ENCODE measurements at places on chromosomes 4 and X.

GRCh38 chr4:130257271-130257670 lies 1161.3 kb downstream of the C4orf33 start:
- no peak for DNase-seq

- no peak for DNase-seq
Observed at GRCh38 chrX:145792281-145792680, 25.3 kb upstream of the SLITRK2 start.

- DNase-seq, result no peak
Observed at GRCh38 chrX:139201924-139202323, 328.6 kb upstream of the F9 start.

- no peak for DNase-seq
Observed at GRCh38 chrX:38717871-38718270, 83.4 kb upstream of the MID1IP1 start.

- no peak for DNase-seq
Observed at GRCh38 chr4:155694100-155694785, 27.6 kb downstream of the GUCY1A1 start.

DNA sequence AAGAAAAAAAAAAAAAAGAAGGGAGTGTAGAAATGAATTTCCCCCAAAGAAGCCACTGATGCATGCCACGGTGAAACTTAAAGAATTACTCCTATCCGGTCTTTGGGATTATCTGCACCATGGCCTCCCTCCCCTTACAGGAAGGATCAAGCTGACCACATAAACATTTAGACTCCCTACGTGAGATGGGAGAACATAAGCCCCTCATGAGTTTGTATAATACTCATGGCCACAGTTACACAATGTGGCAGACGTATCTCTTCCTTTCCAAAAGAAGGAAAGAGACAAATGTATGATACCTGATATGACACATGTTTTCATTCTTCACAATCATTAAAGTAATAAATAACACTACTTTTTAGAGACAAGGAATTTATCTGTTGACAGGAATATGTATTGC lies 3.3 kb upstream of the PTTG2 start:
- no peak for DNase-seq
